ENCODE measurements at places on chromosomes 4 and X.

DNA sequence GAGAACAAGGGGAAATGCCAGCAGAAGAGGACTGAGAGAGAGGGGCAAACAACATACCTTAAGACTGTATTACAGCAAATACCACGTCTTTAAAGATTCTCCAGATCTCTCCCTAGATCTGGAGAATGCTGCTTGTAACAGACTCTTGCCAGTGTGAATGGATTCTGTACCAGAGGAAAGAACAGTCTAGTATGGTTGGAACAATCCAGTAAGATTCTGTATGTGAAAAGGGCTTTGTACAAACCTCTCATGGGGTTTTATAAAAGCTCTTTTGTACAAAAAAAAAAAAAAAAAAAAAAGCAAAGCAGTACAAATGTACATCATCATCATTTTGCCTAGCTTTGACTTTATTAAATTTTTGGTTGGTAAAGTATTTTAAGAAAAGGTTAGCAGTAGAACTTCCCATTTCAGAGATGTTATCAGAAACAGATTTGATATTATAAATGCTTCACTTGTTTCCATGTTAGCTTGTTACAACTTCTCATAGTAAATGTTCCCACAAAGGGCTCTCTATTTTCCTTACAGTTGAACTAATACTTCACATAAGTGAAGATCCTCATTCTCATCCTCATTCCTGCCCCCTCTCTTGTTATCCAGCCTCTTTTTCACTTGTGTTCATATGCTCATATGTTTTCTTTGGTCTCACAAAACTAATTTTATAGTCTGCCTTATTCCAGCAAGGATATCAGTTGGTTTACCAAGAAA is 144.2 kb downstream of the EDA start:
- no peak for DNase-seq

DNA sequence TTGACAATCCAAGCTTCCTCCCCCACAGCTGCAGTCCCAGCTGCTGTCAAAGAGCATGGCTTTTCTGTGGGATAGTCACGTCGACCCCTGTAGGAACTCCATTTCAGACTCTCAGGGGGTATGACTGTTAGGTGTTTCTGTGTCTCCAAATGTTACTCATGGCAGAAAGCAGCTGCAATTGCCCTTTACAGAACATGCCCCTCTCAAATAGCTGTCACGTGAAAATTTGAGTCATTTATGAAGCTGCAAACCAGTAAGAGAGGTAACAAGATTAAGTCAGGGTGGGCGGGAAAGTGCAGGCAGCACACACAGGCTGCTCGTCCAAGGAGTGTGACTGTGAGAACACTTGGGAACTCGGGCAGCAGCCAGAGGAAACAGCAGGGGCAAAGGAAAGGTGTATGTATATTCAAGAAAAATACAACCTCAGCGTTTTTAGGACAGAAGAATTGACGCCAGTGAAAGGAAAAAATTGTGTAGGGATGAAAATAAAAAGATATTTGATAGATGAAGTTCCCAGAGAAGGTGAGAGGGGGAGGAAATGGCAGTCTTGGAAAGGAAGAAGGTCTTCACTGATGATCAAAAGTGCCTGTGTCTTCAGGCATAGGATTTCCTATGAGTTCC is 66.5 kb upstream of the TMEM184C start:
- DNase-seq, result no peak

GRCh38 chr4:27048429-27049238 is 188.0 kb downstream of the STIM2 start:
- DNase-seq, result no peak

DNA sequence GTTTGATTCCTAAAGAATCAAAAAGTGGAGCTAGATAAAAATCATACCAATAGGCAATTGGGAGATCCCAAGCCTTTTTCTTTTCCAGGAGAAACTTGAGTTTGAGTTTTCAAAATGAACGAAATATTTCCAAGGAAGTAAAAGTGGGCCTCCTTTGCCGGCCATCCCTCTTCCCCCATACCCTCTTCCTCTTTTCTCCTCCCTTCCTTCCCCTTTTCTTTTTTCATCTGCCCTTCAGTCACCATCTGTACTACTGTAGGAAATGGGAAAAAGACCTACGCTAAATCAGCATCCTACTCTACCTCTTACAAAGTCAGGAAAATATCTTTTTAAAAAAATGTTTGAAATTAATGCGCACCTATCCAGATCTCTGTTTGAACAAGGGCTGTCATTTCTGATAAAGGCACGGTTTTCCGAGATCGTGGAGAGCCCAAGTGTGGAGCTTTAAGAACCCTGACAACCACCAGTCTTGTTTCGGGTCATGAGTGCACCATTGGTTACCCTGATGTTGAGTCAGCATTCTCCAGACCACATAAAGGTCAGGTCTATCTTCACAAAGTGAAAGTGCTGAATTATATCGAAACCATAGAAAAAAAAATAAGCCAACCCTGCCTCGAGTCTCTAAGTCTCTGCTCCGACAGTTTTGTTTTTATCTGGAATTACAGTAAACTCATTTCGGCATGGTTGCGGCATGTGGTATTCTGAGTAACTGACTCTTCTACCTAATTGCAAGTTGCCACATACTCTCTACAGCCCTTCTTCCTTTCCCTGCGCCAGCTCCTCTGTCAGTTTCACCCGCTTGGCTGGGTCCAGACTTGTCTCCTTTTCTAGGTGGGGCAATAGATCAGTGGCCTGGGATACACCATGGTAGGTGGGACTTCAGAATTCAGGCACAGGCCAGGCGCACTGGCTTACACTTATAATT is 140.2 kb upstream of the KLF3 start:
- no peak for DNase-seq

DNA sequence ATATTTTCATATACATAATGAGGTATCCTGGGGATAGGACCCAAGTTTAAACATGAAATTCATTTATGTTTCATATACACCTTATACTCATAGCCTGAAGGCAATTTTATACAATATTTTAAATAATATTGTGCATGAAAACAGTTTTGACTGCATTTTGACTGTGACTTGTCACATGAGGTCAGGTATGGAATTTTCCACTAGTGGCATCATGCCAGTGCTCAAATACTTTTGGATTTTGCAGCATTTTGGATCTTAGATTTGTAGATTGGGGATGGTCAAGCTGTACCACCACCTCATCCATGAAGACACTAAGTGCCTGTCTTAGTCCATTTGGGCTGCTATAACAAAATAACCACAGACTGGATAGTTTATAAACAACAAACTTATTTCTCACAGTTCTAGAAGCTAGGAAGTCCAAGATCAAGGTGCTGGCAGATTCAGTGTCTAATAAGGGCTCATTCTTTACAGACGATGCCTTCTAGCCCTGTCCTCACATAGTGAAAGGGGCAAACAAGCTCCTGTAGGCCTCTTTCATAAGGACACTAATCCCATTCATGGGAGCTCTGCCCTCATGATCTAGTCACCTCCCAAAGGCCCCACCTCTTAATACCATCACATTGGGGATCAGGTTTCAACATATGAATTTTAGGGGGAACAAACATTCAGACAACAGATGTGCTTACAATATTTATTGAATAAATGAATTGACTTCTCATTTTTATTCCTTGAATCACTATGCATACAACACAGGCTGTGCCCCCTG is 9.4 kb downstream of the NUDT6 start:
- no peak for DNase-seq

DNA sequence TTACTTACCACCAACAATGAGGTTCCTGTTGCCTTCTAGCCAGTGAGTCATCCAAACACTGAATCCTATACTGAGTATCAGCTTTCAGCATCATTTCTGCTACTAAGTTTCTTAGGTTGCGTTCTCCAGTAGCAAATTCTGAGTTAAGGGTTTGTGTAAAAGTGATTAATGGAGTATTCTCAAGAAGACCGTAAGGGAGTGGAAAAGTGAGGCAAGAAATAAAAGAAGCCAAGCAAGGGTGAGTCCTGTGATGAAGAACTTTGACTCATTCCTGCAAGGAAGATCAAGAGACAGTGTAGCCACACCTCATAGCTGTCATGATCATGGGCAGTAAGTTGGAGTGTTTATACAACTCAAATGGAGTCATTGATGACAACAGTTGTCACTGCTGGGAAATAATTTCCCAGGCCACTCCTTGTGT is 446.2 kb downstream of the RAPGEF2 start:
- DNase-seq, result no peak

GRCh38 chr4:48108309-48109073 is 25.6 kb downstream of the TXK start:
- DNase-seq, result no peak

DNA sequence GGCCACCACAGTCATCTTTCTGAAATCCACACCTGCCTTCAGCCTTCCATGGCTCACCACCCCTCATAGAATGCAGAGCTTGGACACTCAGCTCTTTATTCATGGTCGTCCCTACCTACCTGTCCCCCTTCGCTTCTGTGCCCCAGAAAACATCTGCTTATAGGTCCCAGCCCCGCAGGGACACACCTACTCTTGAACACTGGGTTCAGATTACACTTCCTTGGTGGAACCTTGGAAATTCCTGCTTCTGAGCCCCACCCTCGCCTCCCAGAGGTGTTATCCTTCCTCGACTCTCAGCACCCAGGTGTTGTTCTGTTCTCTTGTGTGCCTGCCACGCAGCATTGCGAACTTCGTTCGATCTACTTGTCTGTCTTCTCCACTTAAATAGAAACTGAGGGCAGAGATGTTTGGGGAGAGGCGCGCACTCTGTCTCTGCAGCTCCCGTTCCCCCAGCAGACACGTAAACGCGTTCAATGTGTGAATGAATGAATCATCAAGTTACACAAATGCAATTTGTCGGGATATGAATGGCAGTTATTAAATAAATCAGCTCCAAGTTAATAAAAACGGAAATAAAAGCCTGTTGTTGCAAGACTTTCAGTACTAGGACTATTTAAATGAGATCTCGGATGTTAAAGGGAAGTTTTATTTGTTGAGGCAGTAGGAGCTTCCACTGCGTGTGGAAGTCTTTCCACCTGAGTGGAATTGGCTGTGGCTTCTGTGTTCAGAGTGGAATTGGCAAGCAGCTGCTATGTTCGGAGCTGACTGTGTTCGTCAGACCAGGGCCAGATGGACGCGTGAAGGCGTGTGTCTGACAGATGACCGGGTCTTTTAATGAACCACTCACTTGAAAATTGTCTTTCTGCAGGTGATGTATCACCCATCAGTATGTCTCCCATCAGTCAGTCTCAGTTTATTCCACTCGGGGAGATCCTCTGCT is 95.6 kb downstream of the STOX2 start:
- DNase-seq, result no peak

GRCh38 chrX:16852617-16853179 is 17.5 kb downstream of the RBBP7 start:
- DNase-seq, result no peak

DNA sequence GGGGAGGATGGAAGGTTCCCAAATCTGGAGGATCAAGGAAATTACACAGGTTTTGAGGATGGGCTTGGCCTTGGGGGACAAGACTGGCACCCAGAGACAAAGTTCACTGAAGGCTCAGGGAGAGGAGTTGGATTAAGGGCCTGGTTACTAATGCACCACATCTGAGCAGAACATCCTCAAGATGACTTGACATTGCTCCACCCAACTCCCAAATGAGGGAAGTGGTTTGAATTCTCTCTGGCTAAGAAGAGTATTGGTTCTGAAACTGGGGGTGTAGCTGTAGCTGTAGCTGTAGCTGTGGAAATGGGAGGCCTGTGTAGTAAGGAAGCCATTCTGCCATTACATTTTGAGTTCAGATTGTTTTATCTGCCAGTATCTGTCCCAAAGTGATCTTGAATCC is 129.4 kb downstream of the RASL11B start:
- no peak for DNase-seq

GRCh38 chr4:171857302-171858012 is 44.3 kb downstream of the GALNTL6 start:
- no peak for DNase-seq

DNA sequence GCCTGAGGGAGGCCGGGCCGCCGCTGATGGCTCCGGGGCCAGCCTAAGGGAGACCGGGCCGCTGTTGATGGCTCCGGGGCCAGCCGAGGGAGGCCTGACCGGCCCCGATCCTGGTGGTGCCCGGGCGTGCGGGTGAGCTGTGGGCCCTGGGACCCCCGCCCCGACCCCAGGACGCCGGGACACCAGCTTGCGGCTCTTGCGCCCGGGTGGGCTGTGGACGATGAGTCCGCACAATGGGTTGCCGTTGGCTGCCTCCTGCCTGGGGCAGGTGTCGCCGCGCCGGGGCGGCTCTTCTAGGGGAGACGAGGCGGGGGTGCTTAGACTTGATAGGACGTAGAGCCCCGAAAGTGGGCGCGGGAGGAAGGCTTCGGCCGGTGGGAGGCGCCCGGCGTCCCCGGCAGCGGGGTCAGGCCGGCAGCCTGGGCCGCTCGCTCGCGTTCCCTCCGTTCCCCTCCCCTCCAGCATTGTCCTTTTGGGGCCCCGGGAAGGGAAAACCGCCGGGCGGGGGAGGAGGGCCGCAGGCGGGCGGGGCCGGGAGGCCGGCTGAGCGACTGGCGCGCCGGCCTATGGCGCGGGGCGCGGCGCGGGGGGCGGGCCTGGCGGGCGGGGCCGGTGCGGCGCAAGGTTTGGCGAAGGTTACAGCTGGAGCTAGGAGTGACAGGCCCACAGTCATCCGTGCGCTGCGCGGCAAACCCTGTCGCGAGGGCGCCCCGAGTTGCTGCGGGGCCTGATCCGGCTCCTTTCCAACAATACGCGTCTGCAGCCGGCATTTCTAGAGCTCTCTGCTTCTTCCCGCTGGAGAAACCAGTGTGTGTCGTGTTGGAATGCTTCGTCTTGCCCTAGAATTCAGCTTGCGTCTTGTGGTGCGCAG is 819 bp downstream of the KIAA0232 start:
- peak; percentile 69 for DNase-seq

GRCh38 chr4:105474099-105474518 is 247 bp upstream of the PPA2 start:
- no peak for DNase-seq

DNA sequence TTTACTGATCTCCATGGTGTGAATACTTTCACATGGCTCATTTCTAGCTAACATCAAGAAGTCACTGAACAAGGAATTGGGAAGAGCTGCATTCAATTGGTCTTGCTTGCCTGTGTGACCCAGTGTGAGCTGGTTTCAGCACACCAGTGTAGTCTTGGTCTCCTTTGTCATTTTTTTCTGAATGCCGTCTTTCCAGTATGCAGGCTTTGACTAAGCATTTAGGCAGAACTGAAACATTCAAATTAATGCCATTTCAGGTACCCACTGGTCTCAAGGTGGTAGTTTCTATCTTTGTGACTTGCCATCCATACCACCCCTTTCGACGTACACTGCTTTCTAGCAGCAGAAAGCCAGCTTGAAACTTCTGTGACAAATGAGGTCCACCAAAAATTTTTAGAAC is 550.5 kb upstream of the BOD1L1 start:
- no peak for DNase-seq

GRCh38 chr4:171376724-171377123 is 436.5 kb upstream of the GALNTL6 start:
- no peak for DNase-seq

DNA sequence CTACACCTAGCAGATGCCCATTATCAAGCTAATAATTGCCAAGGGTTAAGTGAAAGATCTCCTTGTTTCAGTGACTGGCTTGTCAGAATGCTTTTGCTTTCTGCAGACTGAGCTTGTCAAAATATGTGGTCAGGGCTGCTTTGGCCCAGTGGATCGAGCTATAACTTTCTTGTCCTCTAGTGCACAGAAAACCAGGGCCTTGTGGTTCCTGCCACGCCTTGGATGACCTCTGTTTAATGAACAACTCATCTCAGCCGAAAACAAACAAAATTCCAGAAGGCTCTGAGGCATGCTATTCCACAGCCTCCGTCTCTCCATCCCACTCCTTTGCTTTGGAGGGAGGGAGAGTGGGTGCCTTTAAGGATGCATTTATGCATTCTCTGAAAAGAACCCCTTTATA is 11.3 kb downstream of the EVC start:
- DNase-seq, result no peak

GRCh38 chr4:24858026-24858425 is 54.8 kb downstream of the CCDC149 start:
- no peak for DNase-seq

- DNase-seq, result no peak
Measured at GRCh38 chr4:121370729-121371325, 10.0 kb downstream of the QRFPR start.

- DNase-seq, result peak; percentile 72
Measured at GRCh38 chrX:38561126-38561868, at the start of gene TSPAN7. Gene TSPAN7, plus strand, starts transcription at chrX:38561542. Its CDS starts 5 bp downstream, at chrX:38561547.
